NCI-H460 (cell line): ENCODE measurements at places on chromosomes 6 and 20. TPM values are rescaled to one million over a fixed set of nuclear protein-coding genes. Genes with fewer than 3 reads are reported as not detected.

DNA sequence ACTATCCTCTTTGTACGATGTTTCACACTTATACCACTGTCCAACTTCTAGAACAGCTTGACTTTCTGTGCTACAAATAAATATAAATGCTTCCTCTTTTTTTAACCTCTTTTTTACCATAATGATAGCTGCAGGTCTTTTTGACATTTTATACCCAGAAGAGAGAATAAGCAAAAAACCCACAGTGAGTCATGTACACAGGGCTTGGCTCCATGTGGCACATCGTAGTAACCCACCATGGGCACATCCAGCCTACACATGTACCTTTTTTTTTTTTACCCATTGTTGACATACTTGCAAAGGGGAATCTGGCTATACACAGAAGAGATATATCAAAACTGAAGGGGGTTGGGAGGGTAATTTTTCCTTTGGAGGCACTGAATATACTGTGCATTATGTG lies 59.5 kb upstream of the RSPO3 start:
- DNase-seq: no peak

- DNase-seq: no peak
Observed at GRCh38 chr20:37669773-37670236, 24.0 kb upstream of the CTNNBL1 start.

DNA sequence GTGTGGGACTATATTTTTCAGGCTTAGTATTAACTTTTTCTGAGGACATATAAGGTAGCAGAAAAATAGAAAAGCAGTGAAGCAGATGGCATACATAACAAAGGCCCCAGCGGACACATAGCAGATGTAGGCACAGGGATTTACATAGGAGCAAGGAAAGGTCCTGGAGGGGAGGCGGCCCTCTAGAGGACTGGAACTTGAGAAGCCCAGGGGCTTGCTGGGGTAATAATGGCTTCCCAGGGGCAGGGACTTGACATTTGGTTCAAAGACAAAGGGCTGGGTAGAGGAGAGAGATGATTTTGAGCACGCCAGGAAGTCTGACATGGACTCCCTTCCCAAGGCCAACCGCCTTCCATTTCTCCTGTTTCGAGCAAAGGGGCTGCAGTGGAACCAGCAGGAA lies 31.7 kb upstream of the OSTM1 start:
- DNase-seq: no peak

- DNase-seq: no peak
Observed at GRCh38 chr6:113524826-113525225, 332.3 kb upstream of the MARCKS start.

DNA sequence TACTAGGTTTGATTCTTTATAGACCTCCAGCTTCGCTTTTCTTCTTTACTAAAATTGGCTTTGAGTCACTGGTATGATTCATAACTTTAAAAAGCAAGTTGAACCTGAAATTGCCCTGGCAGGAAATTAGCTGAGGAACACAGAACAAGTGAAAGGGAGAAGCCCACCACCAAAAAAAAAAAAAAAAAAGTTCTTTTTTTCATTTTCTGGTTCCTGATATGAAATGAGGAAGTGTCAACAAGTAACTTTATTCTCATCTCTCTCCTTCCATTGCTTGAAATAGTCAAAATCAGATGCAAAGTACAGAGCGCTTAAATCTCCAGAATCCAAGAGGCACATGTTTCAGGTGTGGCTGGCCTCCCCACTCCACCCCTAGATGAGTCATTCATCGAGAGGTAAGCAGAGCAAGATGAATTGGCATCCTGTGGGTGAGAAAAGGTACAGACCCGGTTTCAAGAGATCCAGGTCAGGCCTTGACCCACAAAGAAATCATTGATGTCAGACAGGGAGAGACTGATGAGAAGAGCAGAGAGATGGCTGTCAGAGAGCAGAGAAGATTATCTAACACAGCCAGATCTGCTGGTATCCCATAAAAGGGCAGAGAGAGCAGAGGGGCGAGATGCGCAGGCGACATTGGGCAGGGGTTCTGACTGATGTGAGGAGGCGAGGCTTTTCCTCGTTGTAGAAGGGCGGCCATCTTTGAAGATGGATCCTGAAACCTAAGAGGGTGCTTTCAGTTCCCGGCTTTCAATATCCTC lies 54.8 kb upstream of the MBOAT1 start:
- DNase-seq: no peak

DNA sequence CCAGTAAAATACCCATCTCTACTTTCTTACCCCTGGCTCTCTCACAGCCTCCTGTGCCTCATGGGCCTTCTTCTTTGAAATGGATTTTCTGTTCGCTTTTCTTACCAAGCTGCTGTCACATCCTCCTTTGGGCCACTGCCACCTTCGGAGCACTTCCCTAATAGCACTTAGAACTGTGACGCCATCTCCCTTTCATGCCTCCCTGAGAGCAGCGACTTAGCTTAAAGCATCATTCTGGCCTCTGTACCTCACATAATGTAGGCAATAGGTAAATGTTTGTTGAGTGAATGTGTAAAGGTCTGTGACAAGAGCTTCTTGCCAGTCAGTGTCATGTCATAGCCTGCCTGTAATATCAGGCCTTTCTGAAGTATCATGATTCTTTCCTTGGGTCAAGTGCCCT lies 78.8 kb downstream of the ADGRG6 start:
- no peak for DNase-seq

DNA sequence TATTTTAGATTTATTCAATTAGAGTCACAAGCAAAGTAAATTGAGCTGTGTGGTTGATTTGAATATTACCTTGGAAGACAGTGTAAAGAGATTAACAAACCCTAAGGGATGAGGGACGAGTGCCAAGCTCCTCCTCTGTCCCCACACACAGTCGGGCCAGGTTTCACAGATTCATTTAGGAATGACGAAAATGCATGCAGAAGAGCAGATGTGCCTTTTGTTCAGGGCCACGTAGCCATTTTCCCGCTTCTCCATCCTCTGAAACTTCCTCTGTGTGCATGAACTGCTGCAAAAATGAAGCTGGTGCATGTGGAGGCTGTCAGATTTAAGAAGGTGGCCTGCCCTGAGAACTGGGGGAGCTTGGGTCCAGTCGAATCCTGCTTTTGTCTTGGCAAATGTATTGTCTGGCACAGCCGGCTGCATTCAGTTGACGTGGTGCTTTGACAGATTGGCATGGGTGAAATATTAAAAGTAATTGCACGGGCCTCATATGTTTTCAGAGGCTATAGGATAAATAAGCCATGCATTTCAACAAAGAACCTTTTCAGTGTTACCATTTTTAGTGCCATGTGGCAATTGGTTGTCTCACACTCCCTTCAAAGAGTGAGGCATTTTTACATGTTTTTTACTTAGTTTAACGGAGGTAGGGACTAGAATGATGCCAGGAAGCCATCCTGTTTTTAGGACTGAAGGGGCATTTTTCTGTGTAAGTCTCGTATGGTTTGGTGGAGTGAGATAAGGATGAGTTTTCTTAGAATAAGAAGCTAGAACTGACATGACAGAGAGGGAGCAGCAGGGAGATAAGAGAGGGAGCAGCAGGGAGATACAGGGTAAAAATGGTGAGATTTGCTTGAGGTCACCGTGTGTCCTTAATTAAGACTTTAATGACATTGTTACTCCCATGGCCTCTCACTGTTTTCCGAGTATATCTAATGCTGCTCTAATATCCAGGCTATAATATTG lies 361.1 kb downstream of the NRN1 start:
- DNase-seq: no peak

DNA sequence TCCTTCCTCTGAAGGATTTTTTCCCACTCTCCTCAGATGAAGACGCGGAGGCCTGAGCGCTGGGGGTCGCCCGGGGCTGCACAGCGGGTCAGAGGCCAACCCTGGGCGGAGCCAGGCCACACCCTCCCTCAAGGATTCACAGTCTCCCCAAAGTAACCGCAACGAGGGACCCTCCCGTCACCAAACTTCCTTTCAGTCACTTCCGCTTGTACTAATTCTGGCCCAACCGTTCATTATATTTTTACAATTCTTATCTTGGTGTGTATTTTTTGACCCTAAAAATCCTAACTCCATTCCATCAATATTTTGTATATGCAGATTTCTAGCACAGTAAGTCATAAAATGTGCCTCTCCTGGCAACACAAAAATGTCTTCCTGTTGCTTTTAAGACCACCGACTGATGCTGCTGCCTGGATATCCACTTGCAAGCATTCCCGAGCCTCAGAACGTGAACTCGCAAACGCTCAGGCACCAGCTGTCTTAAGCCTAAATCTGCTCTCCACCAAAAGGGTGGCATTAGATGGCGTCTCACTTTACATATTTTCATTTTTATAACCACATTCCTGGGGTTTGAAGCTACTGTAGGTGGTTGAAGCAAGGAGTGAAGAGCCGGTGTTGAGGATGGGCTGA lies 128.0 kb downstream of the DLL1 start:
- no peak for DNase-seq

Gene PRPH2
- total RNA-seq: not detected in 2 replicates

Gene OOEP
- not detected in 2 replicates for total RNA-seq

Gene NT5E
- total RNA-seq: 62.1 and 70.0 TPM in 2 replicates

Gene CYP24A1
- 0.12 and 0.20 TPM in 2 replicates for total RNA-seq

Gene FOXS1
- not detected in 2 replicates for total RNA-seq
